Muscle of back (tissue), 13 donors: ENCODE measurements at places on chromosomes 2 and 18.
A peak's percentile ranks its signal among the peaks of the same experiment; 100 is the strongest.

GRCh38 chr2:5548991-5549715, 143.0 kb upstream of the SOX11 start:
- no peak for DNase-seq

GRCh38 chr2:53636596-53636995, 131.0 kb upstream of the CHAC2 start:
- no peak for DNase-seq

GRCh38 chr2:221343524-221343923, 228.6 kb downstream of the EPHA4 start:
- no peak for DNase-seq

DNA sequence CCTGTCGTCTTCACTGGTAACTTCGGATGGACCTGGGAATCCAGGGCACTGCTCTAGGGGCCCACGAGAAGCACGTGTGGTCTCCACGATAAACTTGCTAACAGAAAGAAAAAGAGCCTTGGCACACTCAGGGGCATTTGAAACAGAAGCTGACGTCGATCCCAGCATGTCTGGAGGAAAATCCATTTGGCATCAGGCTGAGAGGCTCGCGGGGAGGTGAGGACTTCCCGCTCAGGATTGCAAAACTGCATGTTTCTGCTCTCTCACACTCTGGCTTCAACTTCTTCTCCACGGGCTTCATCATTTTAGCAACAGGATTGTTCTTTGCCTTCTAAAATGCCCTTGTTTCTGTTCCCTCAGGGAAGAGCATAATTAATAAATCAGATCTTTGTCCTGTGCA, 181.7 kb upstream of the COPS8 start:
- DNase-seq, result no peak

- no peak for DNase-seq
Measured at GRCh38 chr2:178530625-178531142, 50.4 kb downstream of the PLEKHA3 start.

DNA sequence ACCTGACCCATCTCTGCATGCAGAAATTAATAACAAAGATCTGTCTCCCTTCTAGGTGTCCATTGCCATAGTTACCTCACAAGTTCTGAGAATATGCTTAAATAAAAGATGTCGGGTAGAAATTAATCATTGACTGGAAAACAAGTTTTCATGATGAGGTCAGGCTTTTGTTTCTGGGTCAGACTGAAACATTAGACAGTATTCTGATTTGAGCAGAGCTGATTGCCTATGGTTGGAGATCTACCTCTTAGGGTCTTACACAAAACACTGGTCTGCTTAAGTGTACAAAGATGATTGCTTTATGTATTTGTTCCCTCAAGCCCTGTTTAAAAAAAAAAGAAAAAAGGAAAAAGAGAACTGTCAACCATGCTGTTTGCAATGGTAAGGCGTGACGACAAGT, 956.4 kb downstream of the CPS1 start:
- DNase-seq, result no peak

DNA sequence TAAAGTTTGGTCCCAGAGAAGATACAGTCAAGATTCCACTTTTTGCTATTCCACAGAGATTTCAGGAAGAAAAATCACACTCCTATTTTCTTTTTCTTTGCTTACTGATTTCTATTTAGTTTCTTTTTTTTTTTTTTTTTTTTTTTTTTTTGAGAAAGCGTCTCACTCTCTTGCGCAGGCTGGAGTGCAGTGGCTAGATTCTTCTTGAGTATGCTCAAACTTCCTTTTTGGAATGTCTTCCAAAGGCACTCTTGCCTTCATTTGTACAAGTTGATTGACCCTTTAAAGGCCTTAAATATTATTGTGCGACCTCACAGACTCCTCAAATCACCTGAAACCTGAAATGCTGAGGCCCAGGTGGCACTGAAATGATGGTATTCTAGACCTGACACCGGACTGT, 9.6 kb downstream of the SCN1A start:
- DNase-seq, result no peak

GRCh38 chr18:59395226-59396175, 36.4 kb upstream of the LMAN1 start:
- DNase-seq, result no peak

GRCh38 chr2:70959851-70960832, 18.3 kb upstream of the ANKRD53 start:
- DNase-seq, result no peak

GRCh38 chr2:143937723-143938350, 582.1 kb downstream of the ZEB2 start:
- DNase-seq, result peak; percentile 76

DNA sequence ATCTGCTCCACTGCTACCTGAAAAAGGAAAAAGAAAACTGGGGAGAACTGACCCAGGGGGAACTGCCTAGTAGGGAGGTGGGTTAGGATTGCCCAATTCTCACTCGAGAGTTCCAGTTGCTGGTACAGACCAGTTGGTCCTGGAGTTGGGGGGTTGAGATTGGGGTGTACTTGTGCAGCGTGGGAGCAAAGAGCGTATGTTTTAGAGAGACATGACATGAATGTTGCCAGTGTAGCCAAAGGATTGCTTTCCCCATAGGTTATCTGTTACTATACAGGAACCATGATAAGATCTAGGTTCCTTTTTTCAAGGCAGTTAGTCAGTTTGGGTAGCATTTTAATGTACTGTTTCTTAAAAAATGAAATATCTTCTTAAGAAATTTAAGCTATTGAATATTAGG, 68.6 kb downstream of the APLF start:
- no peak for DNase-seq

DNA sequence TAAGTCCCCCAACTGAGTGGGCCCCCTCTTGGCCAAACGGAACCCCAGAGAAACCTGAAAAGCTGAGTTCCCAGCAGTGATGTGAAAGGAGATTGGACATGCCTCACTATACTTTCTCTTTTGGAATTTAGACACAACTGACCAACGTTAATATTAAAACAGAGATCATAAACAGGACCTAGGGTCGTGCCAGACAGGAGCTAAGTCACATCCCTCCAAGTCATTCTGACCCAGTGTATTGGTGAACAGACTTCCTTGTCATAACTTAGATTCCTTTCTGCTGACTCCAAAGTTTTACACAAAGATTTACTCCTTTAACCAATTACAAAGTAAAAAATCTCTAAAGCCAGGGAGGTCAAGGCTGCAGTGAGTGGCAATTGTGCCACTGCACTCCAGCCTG, 46.9 kb downstream of the UXS1 start:
- DNase-seq, result peak; percentile 14

- peak; percentile 84 for DNase-seq
Measured at GRCh38 chr18:48607056-48607984, 68.5 kb downstream of the CTIF start.

DNA sequence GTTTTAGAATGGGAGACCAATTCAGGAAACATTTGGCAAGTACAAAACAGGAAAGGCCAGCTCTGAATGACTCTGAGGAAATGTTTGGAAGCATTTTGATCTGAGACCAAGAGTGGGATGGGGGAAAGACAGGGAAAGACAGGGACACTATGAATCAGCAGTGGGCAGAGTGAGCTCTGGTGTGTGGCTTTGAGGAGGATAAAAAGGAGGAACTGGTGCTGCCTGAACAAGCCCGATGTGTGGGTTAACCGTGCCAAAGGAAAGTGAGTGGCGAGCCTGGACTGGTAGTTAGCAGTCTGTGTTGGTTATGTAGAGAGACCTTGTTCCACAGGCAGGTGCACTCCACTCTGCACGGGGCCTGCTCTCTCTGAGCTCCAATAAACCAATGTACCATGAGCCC, 5.3 kb downstream of the MFSD6 start:
- DNase-seq, result no peak

DNA sequence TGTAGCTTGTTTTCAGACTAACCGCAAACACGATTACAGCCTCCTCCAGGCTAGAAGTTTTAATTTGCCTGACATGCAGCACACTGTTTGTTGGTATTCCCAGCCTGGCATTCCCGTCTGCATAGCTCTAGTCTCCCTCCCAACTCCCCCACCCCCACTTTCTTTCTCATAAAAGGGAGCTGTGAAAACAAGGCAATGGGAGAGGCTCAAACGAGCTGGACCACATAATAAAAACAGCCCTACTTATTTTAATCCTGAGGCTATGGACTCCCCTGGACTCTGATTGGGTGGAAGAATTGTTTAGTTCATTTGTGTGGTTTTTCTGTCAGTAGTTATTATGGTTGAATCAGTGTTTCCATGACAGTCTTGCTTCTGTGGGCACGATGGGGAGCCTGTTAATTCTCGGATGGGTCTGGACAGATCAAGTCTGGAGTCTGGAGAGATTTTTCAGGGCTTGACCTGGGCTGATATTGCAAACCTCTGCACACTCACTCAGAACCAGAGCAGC, 1.2 kb downstream of the STON1 start:
- peak; percentile 58 for DNase-seq

GRCh38 chr2:120786038-120786960, 50.6 kb downstream of the GLI2 start:
- DNase-seq, result no peak

- DNase-seq, result no peak
Measured at GRCh38 chr2:854460-854859, 96.2 kb upstream of the SNTG2 start.

DNA sequence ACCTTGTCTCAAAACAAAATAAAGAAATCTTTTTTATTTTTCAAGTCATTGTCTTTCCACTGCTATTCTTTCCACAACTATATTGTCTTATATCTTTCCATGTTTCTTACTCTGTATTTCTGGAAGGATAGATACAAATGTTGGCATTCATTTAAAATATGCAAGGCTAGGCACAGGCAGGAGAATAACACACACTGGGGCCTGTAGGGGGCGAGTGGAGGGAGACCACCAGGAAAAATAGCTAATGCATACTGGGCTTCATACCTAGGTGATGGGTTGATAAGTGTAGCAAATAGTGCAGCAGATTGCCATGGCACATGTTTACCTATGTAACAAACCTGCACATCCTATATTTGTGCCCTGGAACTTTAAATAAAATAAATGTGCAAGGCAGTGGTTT, 9.6 kb downstream of the MRPL30 start:
- no peak for DNase-seq

GRCh38 chr2:150681120-150681804, 193.8 kb upstream of the RND3 start:
- peak; percentile 62 for DNase-seq

DNA sequence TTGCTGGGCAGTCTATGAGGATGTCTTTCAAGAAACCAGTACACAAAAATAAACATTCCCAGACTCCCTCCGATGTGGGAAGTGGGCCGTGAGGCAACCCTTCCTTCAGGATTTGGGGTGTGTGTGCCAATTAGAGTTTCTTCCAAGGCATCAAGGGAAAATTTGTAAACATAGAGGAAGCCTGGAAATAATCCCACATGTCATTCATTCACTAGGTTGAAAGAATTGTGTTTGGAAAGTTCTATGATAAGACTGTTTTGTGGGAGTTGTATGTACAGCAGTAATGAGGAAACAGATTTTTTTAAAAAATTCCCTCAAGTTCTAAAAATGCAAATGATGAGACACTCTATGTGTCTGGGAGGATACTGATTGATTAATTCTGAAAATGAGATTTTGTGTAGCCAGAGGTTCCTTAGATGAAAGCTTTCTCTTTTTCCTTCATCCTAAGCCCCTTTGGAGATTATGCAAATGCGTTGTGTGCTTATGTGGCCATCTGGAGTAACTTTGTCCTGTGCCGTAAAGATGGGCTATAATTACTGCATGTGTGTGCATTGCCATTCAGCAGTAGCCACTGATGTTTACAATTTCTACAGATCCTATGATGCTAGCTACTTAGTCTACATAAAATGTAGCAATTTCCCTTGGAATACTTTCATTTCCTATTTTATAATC, 107.8 kb upstream of the TPO start:
- DNase-seq, result no peak

GRCh38 chr2:38147333-38148121, 71.6 kb upstream of the CYP1B1 start:
- DNase-seq, result no peak

DNA sequence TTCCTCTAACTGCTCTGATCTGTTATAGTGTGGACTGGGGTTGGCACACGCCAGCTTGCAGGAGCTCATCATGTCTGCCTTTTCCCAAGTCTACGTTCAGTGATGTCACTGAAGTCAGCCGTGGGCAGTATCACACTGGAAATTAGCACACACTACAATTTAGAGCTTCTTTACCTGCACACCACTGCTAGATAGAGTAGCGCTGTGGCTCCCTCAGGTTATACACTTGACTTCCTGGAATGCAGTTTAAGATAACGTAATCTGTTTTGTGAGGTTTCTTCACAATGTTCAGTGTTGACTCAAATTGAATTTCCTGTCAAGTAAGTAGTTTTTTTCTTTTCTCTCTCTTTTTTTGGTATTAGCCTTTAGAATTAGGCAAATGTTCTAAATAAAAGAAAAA, 487.2 kb downstream of the DCDC2C start:
- no peak for DNase-seq

DNA sequence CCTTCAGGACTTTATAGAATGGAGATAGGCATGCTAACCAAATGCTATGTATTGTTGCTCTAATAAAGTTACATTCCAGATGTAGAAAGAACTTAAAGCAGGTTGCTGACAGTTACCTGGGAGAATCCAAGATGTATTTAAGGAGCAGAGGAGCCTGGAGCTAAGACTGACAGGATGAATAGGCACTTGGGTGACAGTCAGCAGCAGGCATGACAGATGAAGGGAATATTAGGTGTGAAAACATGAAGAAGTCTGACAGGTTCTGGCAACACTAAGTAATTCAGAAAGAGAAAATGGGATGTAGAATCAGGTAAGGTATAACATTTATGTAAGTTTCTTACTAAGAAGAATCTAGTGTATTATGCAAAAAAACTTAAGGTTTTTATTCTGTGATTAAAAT, 232.0 kb downstream of the DSC3 start:
- DNase-seq, result no peak
